ENCODE measurements at places on chromosomes 3 and 15.
A peak's percentile ranks its signal among the peaks of the same experiment; 100 is the strongest.

DNA sequence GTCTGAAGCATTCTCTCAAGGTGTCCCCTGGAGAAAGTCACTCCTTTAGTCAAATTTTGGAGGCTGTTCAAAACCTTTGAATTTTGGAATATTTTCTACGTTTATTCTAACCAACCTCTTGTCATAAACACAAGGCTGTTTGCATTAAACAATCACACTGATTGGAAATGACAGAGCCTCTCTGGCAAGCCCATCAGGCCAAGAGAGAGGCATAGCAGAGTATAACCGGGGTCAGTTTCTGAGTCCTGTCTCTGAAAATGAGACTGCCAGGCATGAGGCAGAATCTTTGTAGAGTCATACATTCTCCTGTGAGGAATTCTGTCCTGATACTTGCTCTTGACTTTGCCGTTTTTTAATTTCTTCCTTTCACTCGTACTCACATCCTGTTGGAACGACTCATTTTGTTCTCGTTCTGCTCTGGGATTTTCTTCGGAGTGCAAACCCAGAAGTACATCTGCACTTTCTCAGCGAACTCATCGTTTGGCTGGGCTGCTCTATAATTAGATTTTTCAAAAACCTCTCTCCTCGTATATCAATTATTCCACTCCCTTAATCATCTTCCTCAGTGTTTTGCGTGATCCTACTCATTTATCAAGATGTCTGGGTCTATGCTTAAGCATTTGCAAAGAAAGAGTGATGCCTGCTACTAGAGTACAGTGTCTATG lies 114.2 kb downstream of the AGBL1 start:
- no peak for DNase-seq

DNA sequence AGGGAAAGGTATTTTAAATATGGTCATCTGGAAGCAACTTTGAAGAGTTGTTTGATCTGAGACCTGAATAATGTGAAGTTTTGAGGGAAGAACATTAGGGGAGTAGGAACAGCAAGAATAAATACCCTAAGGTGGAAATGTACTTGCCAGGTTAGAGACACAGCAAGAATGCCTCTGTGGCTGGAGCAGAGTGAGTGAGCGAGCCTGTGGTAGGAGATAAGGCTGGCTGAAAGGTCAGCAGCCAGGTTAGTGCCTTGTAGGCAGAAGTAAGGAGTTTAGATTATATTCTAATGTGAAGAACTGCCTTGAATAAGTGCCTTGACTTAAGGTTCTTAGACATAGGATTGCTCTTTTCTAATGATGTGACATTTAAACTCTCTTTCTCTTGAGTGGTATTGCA lies 18.3 kb downstream of the LRRC49 start:
- DNase-seq = no peak

- peak; percentile 83 for DNase-seq
Measured at GRCh38 chr3:184335661-184336546, 1.5 kb upstream of the FAM131A start.

- no peak for DNase-seq
Measured at GRCh38 chr3:175211466-175211865, 352.3 kb downstream of the NAALADL2 start.

GRCh38 chr3:33940149-33940548 lies 141.7 kb downstream of the PDCD6IP start:
- DNase-seq = no peak

GRCh38 chr3:148227534-148227933 lies 470.2 kb upstream of the AGTR1 start:
- DNase-seq = no peak

GRCh38 chr15:40764629-40765103 lies 798 bp downstream of the GCHFR start:
- DNase-seq = no peak

DNA sequence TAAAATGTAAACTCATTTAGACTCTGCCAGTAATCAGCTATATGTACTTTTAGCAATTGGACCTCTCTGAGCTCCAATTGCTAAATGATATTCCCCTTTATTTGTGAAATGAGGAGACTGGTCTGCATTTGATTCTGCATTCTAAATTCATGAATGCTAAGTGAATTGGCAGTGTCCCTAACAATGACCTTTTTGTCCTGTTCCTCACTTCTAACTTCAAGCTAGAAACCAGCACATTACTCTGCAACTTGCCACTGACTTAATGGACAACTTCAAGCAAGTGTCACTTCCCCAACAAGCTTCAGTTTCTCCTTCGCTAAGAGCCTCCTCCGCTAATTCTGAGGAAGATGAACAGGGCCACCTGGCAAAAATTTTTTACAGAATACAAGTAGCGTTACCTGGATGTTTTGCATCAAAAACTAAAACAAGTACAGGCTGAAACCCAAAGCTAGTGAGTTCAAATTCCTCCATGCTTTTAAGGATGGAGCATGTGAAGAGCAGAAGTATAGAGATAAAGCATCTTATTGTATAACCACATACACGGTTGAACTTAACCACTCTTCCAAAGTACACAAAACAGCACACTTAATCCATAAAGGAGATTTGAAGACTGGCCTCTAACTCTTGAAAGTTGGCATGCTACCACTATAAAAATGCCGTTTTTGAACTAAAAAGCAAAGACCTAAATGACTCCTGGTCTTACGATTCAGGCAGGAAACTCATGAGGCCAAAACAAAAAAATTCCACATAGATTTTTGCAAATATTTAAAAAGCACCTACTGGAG lies 207.6 kb downstream of the MAGI1 start:
- DNase-seq = no peak

- no peak for DNase-seq
Measured at GRCh38 chr3:27573780-27574437, 89.7 kb upstream of the SLC4A7 start.

DNA sequence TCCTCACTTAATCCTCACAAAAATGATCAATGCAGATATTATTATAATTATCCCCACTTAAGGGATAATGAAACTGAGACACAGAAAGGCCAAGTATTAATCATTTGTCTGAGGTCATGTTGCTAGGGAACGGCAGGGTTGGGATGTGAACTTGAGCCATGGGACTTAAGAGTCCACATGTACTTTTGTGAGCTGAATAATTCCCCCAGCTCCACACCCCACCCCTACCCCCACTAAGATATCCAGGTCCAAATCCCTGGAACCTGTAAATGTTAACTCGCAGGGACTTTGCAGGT lies 290.5 kb upstream of the GADL1 start:
- DNase-seq = no peak

DNA sequence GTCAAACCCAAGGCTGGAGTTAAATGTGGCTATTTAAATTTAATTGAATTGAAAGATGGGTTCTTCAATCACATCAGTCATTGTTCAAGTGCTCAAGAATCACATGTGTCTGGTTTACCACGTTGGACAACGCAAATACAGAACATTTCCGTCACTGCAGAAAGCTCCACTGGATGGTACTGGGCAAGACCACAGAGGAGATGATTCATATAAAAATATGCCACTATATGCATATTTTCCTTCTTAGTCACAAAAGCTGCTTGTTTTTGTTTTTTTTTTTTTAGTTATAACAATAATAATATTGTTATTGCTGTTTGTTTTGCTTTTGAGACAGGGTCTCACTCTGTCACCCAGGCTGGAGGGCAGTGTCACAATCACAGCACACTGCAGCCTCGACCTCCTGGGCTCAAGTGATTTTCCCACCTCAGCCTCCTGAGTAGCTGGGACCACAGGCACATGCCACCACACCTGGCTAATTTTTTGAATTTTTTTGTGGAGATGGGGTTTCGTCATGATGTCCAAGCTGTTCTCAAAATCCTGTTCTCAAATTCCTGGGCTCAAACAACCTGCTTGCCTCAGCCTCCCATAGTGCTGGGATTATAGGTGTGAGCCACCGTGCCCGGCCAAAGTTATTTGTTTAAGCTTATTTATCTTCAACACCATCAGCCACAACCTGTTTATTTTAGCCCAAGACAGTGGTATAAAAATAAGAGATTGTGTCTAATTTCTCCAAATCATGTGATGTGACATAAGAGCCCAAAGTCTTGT lies 19.4 kb downstream of the RTP3 start:
- no peak for DNase-seq

- no peak for DNase-seq
Measured at GRCh38 chr3:148360051-148360450, 337.7 kb upstream of the AGTR1 start.

DNA sequence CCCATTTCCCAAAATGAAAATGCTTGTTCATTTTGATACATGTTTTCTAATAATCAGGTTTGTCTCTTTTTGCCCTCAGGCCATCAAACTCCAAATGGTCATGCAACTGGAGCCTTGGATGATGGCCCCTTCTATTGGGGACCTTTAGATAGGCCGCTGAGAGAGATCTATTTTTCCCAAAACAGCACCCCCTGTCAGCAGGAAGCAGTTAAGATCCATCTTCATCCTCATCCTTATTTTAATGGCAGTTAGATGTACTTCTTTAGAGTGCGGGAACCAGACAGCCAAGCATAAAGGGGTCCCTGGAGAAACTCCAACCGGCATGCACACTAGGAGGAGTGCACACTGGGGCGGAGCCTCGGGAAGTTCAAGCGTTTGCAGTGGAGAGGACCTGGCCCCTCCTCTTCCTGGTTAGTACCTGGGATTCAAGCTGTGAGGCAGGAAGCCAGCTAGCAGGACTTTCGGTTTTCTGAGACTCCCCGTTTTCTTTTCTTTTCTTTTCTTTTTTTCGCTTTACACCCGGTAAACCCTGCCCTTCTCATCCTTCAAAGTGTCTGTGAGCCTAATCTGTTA lies 31.9 kb upstream of the STRIT1 start:
- no peak for DNase-seq

- DNase-seq = no peak
Measured at GRCh38 chr15:63210151-63211091, 21.0 kb downstream of the RAB8B start.

GRCh38 chr3:126156468-126156867 lies 23.9 kb downstream of the ALDH1L1 start:
- no peak for DNase-seq

GRCh38 chr15:42084465-42085235 lies 9.7 kb downstream of the PLA2G4D start:
- DNase-seq = peak; percentile 65

DNA sequence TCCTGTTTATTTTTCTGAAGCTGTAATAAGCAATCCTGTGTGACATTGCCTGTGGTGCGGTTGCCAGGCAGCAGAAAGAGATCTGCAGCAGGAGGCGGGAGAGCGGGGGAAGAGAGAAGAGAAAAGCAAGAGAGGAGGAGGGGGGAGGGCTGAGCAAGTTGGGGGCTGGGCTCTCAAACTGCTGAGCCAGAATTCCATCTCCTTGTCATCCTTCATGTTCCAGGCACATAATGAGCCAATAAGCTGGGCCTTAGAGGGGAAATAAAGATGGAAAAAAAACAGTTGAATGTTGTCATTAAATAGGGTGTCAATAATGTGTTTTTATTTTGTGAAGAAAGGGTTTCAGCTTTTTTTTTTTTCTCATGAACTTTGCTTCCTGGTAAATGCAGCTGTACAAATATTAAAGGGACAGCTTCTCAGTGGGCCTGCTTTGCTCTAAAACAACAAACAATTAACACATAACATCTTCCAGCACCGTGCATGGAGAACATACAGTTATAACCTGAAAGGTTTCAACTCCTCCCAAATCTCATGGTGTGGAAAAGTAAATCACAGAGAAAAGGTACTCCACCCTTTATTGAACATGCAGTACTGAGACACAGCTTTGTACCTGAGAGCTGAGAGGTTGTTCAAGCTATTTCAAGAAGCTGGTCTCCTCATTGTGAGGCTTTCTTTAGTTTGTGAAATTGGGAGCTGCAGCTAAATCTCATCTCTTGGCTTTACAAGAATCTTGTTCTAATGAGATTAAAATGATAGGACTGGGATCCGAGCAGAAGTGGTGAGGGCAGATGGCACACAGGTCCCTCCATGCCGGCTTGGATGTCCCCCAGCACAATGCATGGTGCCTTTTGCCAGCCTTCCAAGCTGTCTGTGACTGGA lies 451.1 kb upstream of the KCNMB2 start:
- no peak for DNase-seq
